ENCODE measurements at places on chromosomes 7 and 10. TPM values are rescaled to one million over a fixed set of nuclear protein-coding genes. Genes with fewer than 3 reads are reported as not detected.

Gene ZMYND11
- 105 TPM for polyA plus RNA-seq

Gene DDX50
- 77.2 TPM for polyA plus RNA-seq

Gene CUL2
- polyA plus RNA-seq, result 45.7 TPM

Gene AKR1E2
- 7.3 TPM for polyA plus RNA-seq

Gene ZNF273
- 9.4 TPM for polyA plus RNA-seq

Gene MSS51
- 1.7 TPM for polyA plus RNA-seq

Gene MNX1
- not detected for polyA plus RNA-seq

Gene TAS2R3
- polyA plus RNA-seq, result 0.80 TPM

Gene MSMB
- not detected for polyA plus RNA-seq

Gene VCL
- polyA plus RNA-seq, result 120 TPM

Gene AQP1
- polyA plus RNA-seq, result 258 TPM

DNA sequence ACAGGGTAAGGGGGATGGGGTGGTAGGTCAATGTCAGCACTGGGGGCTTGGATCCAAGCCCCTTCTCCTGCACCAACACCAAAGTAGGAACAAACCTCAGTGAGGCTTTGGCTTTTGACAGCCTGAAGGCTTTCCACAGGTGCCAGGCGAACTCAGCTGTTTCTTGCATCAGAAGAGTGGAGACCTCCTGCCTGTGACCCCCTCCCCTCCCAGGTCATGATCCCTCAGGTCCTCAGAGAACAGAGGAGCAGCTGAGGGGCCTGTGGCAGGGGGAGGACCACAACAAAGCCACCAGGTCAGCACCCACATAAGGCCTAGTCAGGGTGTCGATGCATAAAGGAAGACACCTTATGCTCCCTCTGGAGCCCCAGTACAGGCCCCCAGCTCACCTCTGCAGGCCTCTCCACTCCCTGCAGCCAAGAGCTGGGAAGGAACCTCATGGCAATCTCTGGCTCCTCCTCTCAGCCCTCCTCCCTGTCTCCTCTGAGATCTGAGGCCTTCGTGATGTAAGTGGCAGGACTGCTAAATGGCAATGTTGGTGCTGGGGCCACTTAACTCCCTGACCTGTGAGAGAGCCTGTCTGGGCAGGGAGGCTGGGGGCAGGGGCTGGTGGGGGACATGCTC, 19.1 kb upstream of the PRRT4 start:
- DNase-seq, result no peak

DNA sequence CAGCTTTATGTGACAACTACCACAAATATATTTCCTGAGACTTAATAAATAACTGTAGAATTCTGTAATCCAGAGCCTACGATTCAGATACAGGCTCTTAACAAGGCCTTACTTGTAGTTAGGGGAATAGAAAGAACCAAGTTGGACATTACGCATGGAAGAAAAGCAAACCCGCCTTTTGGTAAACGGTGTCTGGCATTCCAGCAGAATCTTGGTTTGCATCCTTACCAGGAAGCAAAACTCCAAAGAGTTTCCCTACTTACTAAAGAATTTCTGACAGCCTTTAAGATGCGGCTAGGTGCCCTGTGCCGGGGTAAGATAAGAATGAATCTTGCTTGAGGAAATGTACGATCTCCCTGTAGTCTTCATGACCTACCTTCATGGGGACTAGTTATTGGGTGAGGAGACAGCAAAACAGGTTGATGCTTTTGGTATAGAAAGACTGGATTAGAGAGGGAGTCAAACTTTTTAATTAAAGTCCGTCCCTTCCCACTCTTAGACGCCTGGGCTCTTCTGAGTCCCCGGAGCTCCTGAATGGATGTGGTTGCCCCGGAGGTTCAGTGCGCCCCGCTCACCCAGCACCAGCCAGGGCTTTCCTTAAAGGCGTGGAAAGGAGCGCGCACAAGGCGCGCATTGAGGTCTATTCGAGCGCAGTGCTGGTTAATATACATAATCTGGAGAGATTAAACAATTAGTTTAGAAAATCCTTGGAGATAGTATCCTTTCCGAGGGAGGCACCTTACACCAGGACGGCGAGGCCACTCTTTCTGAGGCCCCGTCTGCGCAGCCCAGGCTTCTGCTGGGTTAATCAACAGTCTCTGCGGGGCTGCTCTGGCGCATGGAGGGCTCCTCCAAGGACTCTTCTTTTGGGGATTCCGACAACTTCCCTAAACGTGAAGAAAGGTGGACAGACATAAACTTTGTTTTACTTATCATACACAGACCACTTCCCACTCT, 11.5 kb downstream of the PTF1A start:
- no peak for DNase-seq

- DNase-seq, result no peak
Observed at GRCh38 chr10:128031216-128031615, 95.0 kb downstream of the MKI67 start.

- no peak for DNase-seq
Observed at GRCh38 chr10:130553826-130554225, 417.6 kb downstream of the GLRX3 start.

DNA sequence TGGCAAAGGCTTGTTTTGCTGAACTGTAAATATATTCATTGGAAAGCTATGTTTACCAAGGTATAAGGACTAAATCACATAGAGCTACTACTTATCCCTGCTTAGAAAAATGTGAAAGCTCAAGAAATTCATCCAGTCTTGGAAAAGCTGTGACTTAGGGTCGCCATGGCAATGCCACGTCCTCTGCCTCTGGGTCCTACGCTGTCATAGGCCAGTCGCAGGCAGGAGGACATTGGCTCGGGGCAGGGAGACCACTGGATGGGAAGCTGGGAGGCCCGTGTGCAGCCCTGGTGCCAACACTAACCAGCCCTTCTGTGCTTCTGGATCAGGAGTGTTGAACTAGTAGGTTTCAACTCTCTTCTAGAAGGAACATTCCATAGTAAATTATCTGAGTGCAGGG, 67.3 kb upstream of the PDZD8 start:
- DNase-seq, result no peak

GRCh38 chr7:30932562-30932961, 20.9 kb downstream of the AQP1 start:
- DNase-seq, result no peak

DNA sequence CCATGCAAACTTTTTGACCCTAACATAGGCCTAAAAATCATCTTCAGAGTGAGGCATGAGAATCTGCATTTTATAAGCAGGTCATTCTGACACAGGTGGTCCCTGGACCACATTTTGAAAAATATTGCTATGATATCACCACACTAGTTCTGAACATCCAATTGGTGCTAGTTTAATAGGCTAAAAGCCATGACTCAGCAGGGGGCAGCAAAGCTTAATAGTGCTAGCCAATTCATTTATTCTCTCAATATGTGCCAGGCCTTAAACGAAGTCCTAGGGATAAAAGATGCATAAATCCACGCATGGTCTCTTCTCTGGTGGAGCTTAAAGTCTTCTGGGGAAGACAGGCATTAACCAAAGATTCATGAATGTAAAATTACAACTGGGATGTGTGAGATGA, 10.2 kb upstream of the SLC25A28 start:
- DNase-seq, result no peak

DNA sequence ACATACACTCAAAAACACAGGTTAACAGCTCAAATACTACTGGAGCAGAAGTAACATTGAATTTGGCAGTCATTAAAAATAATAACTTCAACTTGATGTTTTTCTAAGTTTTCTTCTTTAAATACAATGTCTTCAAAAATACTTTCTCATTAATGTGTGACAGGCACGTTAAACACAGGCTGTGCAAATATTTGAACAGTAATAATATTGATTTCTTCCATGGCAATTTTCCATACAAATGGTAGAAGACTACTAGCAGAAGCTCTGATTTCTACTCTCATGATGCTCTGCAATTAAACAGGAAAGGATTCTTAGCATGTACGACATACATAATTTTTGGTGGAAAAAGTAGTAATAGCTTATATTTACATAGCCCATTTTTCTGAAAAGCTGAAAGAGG, 47.4 kb downstream of the NRP1 start:
- no peak for DNase-seq

GRCh38 chr7:14835384-14835783, 67.2 kb downstream of the DGKB start:
- DNase-seq, result no peak

- DNase-seq, result no peak
Observed at GRCh38 chr7:114970732-114971131, 48.8 kb downstream of the MDFIC start.

- no peak for DNase-seq
Observed at GRCh38 chr7:107269790-107270189, 101.0 kb downstream of the HBP1 start.

GRCh38 chr10:48773580-48773979, 88.9 kb downstream of the WDFY4 start:
- no peak for DNase-seq

GRCh38 chr10:127024685-127025435, 119.6 kb downstream of the DOCK1 start:
- no peak for DNase-seq

GRCh38 chr7:17234398-17235031, 63.9 kb upstream of the AHR start:
- no peak for DNase-seq

- no peak for DNase-seq
Observed at GRCh38 chr7:13834328-13834761, 155.1 kb downstream of the ETV1 start.

DNA sequence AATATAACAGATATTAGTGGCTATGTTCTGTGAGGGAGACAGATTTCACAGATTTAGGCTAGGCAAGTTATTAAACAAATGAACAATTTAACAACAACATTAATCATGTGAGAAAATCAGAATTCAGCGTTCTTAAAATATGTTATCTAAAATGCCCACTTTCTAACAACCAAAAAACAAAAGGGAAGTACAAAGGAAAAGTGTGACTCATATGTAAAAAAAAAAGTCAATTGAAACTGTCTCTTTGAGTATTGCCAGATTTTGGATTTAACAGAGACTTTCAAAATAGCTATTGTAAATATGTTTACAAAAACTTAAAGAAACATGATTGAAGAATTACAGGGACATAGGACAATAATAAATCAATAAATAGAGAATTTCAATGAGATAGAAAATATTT, 34.8 kb upstream of the ARHGAP22 start:
- no peak for DNase-seq

DNA sequence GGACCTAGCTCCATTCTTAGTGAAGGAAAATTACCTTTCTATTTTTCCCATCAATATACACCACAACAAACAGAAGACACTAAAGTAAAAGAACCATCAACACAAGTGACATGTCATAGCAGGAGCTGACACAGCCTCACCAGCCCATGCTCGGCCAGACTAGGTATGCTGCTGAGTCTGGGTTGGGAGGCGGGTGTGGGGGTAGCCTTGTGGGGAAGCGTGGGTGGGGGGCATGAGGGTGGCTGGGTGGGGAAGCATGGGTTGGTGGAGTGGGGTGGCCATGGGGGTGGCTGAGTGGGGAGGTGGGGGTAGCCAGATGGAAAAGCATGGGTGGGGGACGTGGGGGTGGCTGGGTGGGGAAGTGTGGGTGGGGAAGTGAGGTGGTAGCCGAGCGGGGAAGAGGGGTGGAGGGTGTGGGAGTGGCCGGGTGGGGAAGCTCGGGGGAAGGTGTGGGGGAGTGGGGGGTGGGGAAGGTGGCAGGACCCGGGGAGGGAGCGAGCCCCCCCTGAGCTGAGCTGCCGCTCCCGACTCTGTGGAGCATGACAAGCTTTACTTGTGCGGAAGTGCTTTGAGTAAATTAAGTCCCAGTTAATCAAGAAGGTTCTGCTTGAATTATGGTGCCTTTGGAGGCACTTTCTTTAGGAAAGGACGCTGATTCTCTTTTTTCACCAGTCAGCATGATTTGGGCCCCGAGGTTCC, 294.6 kb upstream of the ZNF32 start:
- DNase-seq, result no peak

- DNase-seq, result no peak
Observed at GRCh38 chr7:102456327-102456726, 8.3 kb downstream of the ALKBH4 start.

DNA sequence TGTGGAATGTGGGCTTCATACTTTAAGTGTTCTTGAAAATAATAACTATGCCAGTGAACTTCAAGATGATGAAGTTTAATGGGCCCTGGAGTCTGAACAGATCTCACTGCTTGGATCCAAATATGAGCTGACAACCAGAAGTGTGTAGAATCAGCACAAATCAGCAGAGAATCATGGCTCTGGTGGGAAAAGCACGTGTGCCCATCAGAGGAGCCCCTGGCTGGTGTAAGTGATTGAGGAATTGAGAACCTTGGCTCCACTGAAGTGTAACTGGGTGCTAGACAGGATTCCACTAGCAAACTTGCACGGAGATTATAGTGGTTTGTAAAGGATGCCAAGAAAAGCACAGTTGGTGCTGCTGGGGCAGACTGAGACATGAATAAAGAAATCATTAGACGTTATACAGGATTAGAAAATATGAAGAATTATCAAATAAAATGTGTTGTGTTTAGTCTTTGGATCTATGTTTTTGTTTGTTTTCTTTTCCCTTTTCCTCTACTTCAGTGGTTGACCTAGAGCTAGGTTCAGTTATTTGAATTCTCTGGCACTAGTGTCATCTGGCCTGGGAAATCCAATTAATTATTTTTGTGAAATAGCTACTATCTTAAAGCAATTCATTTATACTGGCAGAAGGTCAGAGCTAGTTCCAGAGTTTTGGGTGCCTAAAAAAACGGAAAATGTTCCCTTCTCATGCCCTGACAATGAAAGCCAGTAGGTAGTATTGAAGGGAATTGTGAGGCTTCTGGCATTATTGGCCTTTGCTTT, 175.7 kb upstream of the MEOX2 start:
- DNase-seq, result no peak

- DNase-seq, result no peak
Observed at GRCh38 chr7:98085674-98086073, 21.0 kb upstream of the LMTK2 start.

DNA sequence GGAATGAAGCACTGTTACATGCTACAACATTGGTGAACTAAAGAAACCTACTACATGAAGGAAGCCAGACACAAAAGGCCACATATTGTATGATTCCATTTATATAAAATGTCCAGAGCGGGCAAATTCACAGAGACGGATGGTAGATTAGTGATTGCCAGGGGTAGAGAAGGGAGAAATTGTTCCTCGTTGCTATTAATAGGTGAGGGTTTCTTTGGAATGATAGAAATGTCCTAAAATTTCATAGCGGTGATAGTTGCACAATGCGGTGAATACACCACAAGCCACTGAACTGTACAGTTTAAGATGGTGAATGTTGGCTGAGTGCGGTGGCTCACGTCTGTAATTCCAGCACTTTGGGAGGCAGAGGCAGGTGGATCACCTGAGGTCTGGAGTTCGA, 29.0 kb downstream of the DENND2A start:
- no peak for DNase-seq

GRCh38 chr7:143245123-143245522, 18.1 kb upstream of the GSTK1 start:
- DNase-seq, result no peak

- no peak for DNase-seq
Observed at GRCh38 chr7:149722356-149722957, 50.9 kb downstream of the ZNF467 start.

DNA sequence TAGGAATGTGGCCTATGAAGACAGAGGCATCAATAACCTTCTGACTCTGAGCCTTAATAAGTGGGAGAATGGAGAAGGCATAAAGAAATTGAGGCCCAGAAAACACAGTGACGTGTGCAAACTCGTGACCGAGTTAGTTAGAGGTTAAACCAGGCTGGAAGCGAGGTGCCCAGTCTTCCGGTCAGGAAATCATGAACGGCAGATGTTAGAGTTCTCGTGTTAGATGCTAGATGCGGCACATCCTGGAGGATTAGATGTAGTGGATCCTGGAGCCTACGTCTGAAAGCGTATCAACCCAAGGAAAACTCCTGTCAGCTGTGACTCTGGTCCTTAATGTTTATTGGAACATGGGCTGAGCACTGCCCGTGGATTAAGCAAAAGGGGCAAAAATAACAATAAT, 275.9 kb downstream of the TCF7L2 start:
- DNase-seq, result no peak

GRCh38 chr7:114026486-114027089, 107.8 kb upstream of the PPP1R3A start:
- peak; percentile 20 for DNase-seq

- no peak for DNase-seq
Observed at GRCh38 chr10:52875336-52875735, 102.8 kb upstream of the MBL2 start.
